CD4-positive, alpha-beta T cell treated with Interleukin-6 for 4 hours (primary cell): ENCODE measurements at places on chromosomes 16 and 17.

- DNase-seq, result no peak
Measured at GRCh38 chr17:29570521-29570920, 2.0 kb downstream of the TP53I13 start.

DNA sequence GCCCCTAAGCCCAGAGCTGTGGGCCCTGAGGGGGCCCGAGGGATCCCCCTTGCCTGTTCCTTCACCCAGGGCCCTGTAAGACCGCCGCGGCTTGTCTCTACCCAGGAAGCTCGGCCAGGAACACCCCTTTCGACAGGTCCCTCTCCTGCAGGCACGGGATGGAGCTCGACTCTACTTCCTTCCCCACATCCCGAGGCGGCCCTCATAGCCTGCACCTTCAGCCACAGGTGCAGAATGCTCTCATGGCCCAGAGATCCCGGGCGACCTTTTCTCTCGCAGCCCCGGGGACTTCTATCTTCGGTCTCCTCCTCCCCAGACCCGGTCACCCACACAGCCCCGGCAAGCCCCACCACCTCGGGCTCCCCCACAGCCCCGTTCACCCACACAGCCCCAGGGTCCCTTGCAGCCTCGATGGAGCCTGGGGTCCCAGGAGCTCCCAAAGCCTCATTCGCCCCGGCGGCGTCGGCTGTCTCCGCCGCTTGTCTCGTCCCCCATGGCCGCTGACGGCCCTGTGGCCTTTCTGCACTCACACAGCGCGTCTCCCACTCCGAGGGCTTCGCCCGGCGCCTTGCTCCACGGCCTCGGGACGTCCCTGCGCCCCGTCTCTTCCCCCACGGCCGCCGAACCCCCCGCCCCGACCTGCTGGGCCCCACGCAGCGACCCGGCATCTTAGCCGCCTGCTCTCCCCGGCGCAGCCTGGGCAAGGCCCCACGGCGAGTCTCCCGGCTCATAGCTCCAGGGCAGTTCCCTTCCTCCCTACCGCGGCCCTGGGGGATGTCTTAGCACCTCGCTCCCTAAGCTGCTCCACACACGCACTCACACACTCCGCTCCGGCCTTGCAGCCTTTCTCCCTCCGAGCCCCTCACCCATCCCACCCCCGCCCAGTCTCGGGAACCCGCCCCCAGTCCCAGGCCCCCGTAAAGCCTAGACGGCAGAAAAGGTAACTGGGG lies 650 bp downstream of the KIAA0753 start:
- DNase-seq, result peak; percentile 38

DNA sequence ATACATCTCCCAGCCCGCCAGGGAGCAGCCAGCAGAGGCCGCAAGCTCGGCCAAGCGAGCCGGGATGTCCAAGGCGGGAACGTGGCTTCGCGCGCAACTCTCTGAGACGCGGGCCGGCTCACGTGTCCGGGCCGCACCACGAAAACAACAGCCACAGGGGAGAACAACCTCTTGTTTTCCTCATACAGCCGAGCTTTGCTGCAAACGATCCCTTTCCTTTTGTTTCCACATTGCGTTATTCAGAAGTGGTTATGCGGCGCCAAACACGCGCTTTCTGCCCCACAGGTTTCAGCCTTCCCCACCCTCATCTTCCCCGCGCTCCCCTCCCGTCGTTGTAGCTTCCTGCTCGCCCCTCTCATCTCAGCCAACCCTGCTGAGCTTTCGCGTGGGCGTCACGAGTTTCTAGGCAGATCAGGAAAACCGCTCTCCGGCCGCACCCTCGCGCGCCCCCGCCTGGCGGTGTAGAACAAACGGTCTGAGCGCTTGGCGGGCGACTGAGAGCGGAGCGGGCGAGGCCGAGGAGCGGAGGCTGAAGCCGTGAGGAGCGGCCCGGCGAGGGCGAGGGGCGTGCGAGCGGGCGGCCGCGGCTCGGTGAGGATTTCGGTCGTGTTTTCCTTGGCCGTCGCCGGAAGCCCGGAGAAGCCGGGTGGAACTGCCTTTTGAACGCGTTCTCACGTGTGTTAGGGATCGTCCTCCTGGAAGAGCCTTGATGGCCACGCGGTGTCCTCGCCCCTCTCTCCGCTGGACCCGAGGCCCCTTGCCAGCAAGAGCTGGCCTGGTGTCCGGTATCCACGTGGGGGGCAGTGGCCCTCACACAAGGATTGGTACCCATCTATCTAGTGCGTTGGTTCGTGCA lies 6.6 kb upstream of the SMARCD2 start:
- peak; percentile 95 for DNase-seq

GRCh38 chr17:44268709-44269534 lies 987 bp upstream of the SLC4A1 start:
- DNase-seq, result no peak
